ENCODE measurements at places on chromosomes 3 and 15. TPM values are rescaled to one million over a fixed set of nuclear protein-coding genes. Genes with fewer than 3 reads are reported as not detected.

- no peak for DNase-seq
Observed at GRCh38 chr3:143881095-143881494, 32.8 kb upstream of the SLC9A9 start.

Gene TPRA1
- total RNA-seq, result 30.5 TPM

Gene SNTN
- not detected for total RNA-seq

DNA sequence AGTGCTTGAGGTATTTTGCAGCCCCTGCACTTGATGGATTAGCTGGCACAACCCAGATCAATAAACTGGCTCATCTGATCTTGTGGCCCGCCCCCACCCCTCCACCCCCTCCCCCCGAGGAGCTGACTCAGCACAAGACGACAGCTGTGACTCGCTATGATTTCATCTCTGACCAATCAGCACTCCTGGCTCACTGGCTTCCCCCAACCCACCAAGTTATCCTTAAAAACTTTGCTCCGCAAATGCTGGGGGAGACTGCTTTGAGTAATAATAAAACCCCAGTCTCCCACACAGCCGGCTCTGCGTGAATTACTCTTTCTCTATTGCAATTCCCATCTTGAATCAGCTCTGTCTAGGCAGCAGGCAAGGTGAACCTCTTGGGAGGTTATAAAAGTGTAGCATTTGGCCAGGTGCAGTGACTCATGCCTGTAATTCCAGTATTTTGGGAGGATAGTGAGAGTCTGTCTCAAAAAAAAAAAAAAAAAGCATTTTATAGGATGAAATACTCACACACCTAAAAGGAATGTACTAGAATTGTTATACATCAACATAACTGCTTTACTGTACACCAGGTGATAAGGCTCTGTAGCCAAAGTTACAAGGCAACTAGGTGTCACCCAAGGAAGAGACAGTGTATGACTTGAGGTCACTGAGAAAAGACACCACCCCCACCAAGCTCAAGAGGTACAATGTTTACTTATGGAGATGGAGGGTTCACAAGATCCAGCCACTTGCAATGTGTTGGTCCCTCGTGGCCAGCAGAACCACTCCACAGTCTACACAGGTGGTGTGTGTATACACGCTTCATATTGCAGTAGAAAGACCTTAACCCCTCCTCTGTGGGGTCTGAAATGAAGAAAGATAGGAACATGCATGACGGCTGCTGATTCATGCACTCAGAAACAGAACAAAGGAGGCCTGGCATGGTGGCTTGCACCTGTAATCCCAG lies 8.6 kb downstream of the ZNF445 start:
- no peak for DNase-seq

Gene FBXL22
- 13.3 TPM for total RNA-seq

Gene PAK2
- total RNA-seq, result 55.0 TPM

DNA sequence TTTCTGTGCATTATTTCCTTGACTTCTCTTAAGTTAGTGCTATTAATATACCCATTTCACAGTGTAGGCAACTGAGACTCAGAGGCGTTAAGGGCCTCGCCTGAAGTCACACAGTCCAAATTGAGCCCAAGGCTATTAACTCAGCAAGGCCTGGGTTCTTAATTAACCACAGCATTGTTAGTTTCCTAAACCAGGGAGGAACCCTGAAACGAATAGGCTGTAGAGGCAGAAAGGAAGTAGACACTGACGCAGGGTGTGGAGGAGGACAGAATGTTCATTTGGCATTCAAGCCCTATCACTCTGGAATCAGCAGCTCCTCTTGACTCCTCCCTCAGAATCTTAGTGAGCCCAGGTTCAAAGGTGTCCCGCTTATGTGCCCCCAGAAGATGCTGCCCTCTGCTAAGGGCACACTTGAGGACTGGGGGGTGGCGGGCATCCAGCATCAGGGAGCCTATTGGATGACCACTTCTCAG lies 13.9 kb downstream of the ARHGEF3 start:
- DNase-seq, result no peak

Gene USP8
- 78.1 TPM for total RNA-seq

Gene FAM98B
- 19.4 TPM for total RNA-seq

Gene IL12A
- total RNA-seq, result 1.1 TPM

DNA sequence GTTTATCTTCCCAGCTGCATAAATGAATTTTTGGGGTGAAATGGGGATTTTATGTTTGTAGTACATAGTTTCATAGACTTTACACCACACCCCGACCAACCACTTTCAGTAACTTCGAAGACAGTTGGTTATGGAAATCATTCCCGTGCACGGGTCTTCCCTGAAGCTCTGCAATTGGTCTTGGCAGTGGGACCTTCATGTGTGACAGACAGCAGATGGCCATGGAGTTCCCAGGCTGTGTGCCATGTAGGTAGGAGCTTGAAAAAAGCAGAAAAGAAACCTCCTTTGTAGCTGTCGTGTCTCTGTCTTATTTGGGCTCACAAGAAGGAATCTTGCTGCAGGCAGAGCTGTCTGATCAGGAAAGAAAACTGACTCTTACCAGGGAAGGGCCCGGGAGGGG lies 25.9 kb downstream of the EXOG start:
- DNase-seq, result no peak

DNA sequence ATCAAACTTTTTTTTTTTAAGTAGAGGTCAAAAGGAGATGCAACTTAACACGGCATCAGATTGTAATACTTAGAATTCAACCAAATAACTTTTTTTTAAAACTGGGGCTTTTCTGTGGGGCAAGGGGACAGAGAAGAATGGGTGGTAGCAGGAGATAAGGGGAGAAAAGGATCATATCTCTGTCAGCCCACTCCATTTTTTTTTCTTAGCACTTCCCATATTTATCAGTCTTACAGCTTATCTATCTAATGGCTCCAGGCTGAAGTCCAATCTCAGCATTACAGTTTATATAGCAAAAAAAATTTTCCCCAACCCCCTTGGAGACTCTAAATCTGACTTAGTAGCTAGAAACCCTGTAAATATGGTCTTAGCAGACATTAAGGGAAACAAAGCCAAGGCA lies 69.3 kb downstream of the PIK3R4 start:
- DNase-seq, result no peak

- DNase-seq, result no peak
Observed at GRCh38 chr3:192364316-192364715, 363.0 kb downstream of the FGF12 start.

Gene ATP13A4
- 2.1 TPM for total RNA-seq

DNA sequence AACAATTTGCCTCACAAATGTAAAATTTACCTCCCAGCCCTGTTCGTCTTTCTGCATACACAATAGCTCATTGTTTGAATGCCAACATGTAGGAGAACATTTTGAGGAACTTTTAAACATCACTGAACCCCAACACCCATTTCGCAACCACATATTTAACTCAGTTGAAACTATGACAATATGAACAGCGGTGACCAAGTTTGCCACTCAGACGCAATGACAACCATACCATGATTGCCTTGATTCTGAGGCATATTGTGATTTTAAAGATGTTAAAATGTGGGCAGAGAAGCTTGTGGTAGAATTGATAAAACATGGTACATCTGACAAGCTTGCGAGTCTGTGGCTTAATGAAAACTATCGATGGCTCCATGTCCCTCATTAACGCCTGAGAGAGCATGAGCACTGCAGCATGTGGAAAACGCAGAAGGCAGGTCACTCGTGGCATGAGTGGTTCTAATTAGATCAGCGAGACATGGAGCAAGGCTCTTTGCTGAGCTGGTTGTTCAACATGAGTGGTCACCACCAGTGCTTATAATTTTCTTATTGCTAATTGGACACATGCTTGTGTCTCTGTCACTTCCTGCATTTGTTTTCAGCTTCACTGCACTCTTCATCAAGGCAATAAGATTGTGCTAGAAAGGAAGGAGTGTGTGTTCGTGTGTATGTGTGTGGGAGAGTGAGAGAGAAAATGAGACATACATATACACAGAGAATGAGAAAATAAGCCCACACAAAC lies 116.8 kb downstream of the CHST2 start:
- DNase-seq, result no peak

DNA sequence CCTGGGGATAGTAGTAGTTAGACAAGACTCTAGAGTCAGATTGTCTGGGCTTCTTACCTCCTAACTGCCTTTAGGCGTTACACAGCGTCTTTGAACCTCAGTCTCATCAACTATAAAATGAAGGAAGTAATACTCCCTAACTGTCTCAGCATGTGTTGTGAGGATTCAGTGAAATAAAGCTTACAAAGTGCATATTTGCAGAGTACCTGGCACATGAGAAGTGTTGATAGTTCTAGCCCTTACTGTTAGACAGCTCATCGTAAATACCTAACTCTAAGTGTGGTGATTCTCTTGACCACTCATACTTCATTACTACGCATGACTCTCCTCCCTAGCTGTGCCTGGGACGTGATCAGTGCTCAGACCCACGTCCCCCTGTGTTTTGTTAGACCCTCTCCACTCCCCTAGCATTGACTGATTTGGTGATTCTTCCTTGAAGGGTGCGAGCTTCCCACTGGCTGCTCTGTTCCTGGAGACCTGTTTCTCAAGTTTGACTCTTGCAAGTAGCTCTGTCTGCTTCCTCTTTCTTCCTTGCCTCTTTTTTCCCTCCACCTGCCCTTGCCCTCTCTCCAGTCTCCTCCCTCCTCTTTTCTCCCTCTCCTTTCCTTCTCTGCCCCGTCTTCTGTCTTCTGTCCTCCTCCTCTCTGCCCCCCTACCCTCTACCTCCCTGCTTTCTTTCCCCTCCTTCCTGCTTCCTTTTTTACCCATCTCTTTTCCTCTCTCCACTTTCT lies 124.2 kb downstream of the SLC25A26 start:
- no peak for DNase-seq

All from ureter (tissue), 1 donor.